Large intestine (tissue), 12 donors: ENCODE measurements at places on chromosomes 2 and 18.

DNA sequence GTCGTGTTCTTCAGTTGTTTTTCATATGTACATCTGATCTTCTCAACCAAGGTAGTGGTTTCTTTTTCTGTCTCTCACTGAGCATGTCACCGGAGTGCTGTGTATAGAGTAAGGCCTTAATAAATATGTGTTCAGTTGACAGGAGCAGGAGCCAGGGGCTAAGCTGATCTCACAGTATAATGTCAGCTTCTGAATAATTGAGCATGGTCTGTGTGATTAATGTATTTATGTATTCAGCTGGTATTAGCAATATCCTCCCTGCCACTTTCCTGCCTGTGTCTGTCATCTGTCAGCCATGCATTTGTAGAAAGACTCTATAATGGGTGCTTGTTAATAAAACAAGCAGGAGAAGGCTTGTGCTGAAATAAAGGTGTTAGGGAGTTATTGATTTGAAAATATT, 198.9 kb downstream of the ADCYAP1 start:
- DNase-seq: no peak

DNA sequence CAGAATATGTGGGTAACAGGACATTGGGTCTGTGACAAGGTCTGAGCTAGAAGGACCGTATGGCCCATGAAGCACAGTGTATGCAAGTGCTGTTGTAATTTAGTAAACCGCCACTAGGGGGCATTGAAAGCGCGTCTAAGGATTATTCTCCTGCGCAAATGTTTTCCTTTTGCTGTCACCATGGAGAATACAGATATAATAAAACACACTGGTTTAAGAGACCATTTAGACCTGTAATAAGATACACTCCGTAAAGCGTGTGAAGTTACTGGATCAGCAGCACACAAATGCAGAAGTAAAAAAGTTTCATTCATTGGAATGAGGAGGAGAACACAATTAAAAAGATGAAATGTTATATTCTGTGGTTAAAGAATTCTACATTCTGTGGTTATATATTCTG, 272.4 kb downstream of the AGAP1 start:
- peak; percentile 75 for DNase-seq

GRCh38 chr2:17271416-17271815, 246.8 kb downstream of the RAD51AP2 start:
- no peak for DNase-seq

DNA sequence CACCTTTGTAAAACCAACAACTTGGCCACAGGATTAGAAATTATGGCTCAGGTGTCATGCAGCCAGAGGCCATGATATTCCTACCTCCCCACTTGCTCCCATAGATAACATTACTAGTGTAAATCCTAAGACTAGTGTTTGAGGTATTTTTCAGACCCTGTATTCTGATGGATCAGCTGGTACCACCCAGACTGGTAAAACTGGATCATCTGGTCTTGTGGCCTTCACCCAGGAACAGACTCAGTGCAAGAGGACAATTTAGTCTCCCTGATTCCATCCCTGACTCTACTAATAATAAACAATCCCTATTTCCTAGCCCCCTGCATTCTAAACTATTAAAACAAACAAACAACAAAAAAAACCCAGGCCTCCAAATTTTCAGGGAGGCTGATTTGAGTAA, 121.0 kb downstream of the ALPK2 start:
- DNase-seq: no peak

DNA sequence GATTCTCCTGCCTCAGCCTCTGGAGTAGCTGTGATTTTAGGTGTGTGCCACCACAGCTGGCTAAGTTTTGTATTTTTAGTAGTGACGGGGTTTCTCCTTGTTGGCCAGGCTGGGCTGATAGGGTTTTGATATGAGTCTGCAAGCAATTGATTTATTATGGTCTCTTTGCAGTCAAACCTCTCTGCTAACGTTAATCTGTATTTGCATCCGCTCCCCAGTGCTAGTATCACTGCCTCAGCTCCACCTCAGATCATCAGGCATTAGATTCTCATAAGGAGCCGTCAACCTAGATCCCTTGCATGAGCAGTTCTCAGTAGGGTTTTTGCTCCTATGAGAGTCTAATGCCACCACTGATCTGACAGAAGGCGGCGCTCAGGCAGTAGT, 19.0 kb downstream of the HAT1 start:
- DNase-seq: no peak

- DNase-seq: no peak
Measured at GRCh38 chr2:23756593-23757292, 170.2 kb downstream of the ATAD2B start.

DNA sequence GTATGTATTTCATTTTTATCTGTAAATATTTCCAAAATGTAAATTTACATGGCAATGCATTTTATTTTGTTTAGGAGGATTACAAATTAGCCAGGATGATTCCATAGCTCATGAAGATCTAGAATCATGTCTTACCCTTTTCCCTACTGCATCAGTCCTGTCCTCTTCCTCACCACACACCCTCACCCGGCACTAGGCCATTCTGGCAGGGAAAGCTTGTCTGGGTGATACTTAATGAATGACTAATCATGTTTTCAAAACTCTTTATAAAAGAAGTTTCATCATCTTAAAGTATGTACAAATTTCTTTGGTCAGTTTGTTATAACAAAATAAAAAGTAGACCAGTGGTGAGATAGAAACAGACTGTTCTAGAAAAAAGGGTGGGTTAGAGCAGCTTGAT, 283.3 kb upstream of the VWC2L start:
- no peak for DNase-seq

DNA sequence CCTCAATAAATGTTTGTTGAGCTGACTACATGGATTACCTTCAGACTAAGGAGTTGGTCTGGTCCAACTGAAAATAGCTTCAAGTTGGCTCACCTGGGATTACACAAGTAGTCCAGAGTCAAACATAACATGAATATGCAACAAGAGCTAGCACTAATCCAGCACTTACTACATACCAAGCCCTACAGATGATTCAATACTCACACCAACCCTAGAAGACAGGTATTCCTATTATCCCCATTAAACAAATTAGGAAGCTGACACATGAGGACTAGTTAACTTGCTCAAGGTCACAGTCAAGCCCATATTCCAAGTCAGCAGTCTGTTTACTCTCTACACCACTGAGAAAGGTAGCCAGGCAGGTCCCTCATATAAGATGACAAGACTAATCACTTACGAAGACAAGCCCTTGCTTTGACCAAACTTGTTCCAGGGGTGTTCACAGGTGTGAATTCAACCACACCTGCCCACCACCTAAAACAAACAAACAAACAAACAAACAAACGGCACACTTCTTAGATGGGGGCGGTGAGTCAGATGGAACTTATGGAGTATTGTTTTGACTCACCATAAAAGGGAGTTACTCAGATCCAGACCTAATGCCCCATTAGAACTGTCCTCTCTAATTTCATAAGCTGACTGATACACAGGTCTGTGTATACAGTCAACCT, 29.1 kb downstream of the TMEM131 start:
- no peak for DNase-seq

GRCh38 chr18:48455555-48456478, 46.6 kb upstream of the ZBTB7C start:
- DNase-seq: peak; percentile 41
